A673 (cell line): ENCODE measurements at places on chromosomes 6 and 20. TPM values are rescaled to one million over a fixed set of nuclear protein-coding genes. Genes with fewer than 3 reads are reported as not detected.
A peak's percentile ranks its signal among the peaks of the same experiment; 100 is the strongest.

NT5E gene
- total RNA-seq, result 26.0 and 32.7 TPM in 2 replicates

HAO1 gene
- total RNA-seq, result not detected in 2 replicates

SYCP2L gene
- 7.5 and 9.7 TPM in 2 replicates for total RNA-seq

PDE7B gene
- total RNA-seq, result not detected in 2 replicates

DNA sequence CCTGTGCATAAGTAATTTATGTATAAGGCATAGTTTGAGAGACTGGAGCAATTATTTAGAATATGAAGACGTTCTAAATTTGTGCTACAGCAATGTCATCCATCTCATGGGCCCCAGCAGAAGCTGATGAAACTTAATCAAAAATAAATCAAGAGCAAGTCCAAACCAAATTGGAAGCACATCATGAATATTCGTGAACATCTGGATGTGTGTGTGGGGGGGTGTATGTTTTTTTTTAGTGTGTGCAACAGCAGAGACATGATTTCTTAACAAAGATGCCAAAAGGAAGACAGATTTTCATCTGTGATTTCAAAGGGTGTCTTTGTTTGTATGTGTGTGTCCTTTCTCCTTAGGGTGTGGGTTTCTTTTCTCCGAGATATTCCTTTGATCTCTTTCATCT is 58.9 kb downstream of the SASH1 start:
- H3K27ac ChIP-seq, result no peak overlapping the region
- DNase-seq, result no peak
- peaks cover 6% of the 10 kb centered on the region for H3K4me1 ChIP-seq
- H3K36me3 ChIP-seq, result no peaks in the 10 kb centered on the region
- H3K27me3 ChIP-seq, result no peaks in the 10 kb centered on the region

DNA sequence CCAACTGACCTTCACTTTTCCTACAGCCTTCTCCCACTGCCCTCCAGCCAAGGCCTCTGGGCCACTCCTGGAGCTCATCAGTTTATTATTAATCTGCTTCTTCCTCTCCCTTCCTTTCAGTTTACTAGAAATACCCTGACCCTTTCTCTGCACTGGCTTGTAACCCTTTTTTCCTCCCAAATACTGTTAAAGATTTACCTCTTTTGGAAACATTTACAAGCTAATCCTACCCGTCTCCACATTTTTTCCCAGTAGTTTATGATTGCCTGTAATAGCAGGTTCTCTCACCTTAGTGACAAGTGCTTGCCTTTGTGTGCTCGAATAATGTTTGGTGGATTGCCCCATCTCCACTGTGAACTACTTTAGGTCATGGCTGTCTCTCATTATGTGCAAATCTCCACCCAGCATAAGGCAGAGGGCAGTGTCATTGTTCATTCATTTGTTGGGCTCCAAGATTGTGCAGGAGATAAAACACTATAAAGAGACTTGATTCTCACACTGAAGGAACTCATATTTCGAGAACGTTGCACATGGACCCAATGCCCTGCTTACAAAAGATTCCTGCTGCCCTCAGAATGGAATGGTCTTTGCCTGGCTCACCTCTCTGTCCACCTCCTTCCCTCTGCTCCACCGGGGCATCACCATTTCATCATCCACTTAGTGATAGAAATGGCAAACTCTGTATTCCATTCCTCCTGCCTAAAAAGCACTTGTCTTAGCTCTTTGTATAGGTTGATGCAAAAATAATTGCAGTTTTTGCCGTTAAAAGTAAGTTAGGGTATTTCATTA is 491.1 kb downstream of the UTRN start:
- H3K4me1 ChIP-seq, result no peaks in the 10 kb centered on the region
- H3K27me3 ChIP-seq, result no peaks in the 10 kb centered on the region
- no peak overlapping the region for H3K4me3 ChIP-seq
- no peak for DNase-seq
- no peak overlapping the region for H3K27ac ChIP-seq

DNA sequence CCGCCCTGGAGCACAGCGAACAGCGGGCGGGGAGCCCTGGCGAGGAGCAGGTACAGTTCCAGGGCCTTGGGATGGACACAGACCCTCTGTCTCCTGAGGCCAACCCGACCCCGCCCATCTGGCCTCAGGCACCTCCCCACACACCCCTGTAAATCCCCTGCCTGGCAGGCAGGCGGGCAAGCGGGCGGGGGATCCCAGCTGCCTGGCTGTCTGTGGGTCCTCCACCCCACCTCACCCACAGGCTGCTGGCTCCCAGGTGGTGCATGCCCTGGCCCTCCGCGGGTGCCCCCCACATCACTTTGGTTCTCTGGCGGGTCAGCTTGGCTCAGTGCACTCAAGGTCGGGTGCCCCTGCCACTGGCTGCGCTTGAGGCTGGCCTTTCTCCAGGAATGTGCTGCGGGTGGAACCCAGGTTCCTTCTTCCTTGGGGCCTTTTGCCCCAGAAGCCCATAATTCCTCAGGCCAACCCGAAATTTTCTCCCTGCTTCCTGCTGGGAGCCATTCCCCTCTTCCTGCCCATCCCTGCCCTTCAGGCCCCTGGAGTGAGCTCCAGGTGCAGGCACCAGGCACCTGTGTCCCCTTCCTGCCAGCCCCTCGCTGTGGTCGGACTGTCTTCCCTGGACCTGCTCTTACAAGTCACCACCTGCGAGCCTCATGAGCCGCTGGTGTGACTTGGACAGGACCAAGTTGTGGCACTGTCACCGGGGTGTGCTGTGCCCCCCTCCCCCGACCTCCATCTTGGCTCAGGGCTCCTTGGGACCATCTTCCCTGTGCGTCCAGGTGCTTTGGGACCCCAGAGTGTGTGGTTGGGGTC is 5.3 kb upstream of the TNFRSF6B start:
- no peaks in the 10 kb centered on the region for H3K27me3 ChIP-seq
- no peak for DNase-seq
- H3K27ac ChIP-seq, result no peak overlapping the region
- H3K4me3 ChIP-seq, result no peak overlapping the region
- no peaks in the 10 kb centered on the region for H3K4me1 ChIP-seq
- H3K36me3 ChIP-seq, result peaks cover 10% of the 10 kb centered on the region

GRCh38 chr6:40436685-40437604 is 150.2 kb downstream of the LRFN2 start:
- peaks cover 63% of the 10 kb centered on the region for H3K4me1 ChIP-seq
- DNase-seq, result peak; percentile 66
- no peak overlapping the region for H3K4me3 ChIP-seq
- H3K27ac ChIP-seq, result peak overlapping the region; percentile 86
- peaks cover 3% of the 10 kb centered on the region for H3K36me3 ChIP-seq

GRCh38 chr6:124769811-124770544 is 192.3 kb upstream of the RNF217 start:
- peak; percentile 75 for DNase-seq
- H3K27ac ChIP-seq, result peak overlapping the region; percentile 1
- H3K27me3 ChIP-seq, result no peaks in the 10 kb centered on the region
- no peaks in the 10 kb centered on the region for H3K36me3 ChIP-seq
- H3K4me3 ChIP-seq, result no peak overlapping the region

DNA sequence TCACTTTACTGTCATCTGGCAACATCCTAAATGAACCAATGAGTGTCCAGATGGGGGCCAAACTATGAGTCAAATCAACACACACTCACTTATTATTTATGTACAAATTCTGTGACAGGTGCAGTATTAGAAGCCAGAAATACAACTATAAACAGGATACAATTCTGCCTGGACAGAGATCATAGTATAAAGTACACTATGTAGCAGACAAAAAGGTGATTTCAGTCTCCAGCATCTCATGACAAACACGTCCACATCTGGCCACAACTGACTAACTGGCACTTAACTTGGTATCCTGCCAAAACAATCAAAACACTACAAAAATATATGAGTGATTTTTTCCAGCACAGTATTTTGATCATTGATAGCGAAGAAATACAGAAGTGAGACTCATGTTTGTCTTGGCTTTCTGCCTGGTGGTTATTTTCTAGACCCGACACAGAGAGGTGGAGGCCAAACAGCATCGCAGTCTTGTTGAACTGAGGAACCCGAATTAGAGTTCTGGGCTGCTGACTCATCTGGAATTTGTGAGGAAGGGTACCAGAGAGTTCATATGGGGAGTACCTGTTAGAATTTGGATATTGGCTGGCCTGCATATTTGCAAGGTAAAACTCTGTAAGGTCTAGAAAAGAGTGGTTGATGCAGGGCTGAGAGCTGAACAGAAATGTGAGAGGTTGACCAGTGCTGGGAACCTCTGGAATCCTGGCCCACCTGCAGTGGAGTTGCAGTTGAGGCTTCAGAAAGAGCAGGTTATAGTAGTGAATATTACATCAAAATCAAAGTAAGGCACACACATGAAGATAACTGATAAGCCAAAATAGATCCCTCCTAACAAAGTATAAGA is 475.2 kb downstream of the PTPRT start:
- H3K27ac ChIP-seq, result no peak overlapping the region
- H3K4me3 ChIP-seq, result no peak overlapping the region
- no peaks in the 10 kb centered on the region for H3K27me3 ChIP-seq
- DNase-seq, result no peak
- no peaks in the 10 kb centered on the region for H3K36me3 ChIP-seq
- H3K4me1 ChIP-seq, result no peaks in the 10 kb centered on the region

GRCh38 chr6:110703010-110703905 is 112.0 kb downstream of the CDK19 start:
- H3K4me3 ChIP-seq, result no peak overlapping the region
- DNase-seq, result no peak
- no peaks in the 10 kb centered on the region for H3K36me3 ChIP-seq
- H3K27ac ChIP-seq, result no peak overlapping the region
- no peaks in the 10 kb centered on the region for H3K27me3 ChIP-seq
- no peaks in the 10 kb centered on the region for H3K4me1 ChIP-seq

DNA sequence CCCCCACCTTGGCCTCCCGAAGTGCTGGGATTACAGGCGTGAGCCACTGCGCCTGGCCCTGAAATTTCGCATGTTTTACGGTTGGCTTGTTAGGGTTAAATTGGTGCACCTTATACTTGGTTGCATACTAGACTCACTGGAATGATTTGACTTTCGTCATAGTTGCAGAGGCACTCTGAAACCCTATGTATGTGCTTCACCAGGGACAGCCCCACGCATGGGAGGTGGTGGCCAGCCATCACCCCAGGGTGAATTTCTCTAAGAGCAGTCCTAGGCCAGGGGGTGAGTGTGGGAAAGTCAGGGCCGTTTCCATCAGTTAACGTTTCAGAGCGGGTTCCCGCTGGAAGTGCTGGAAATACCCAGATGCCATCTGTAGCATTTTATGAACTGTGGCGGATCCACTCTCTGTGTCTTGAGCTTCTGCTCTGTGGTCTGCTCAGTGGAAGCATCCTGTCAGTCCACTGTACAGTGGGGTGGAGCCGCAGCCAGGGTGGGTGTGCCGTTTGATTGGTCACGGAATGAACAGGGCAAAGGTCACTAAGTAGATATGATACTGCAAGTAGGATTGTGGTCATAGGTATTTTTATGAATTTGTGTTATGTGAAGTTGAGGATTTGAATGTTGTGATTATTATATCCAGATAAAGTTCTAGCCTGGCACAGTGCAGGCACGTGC is 13.2 kb downstream of the DNAJC5 start:
- no peak overlapping the region for H3K27ac ChIP-seq
- H3K4me3 ChIP-seq, result no peak overlapping the region
- DNase-seq, result no peak
- no peaks in the 10 kb centered on the region for H3K36me3 ChIP-seq
